CD4-positive, alpha-beta T cell treated with Interleukin-1 beta for 1 hour (primary cell): ENCODE measurements at places on chromosomes 4 and X.
A peak's percentile ranks its signal among the peaks of the same experiment; 100 is the strongest.

DNA sequence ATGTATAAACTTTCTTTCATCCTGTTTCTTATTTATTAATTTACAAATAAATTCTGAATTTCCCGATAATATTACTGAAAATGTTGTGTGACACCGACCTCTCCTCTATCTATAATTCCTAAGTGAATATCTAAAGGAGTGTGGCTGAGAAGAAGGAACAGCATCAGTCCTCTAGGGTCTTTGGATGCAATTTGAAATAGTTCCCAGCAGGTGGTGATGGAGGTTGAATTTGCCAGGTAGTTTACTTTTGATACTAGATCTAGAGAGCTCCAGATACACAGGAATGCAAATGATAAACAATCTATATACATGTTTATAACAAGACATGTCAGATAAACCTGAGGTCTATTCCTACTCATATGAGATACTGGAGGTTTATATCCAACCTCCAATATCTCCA lies 305.4 kb downstream of the PCDH18 start:
- DNase-seq = no peak

DNA sequence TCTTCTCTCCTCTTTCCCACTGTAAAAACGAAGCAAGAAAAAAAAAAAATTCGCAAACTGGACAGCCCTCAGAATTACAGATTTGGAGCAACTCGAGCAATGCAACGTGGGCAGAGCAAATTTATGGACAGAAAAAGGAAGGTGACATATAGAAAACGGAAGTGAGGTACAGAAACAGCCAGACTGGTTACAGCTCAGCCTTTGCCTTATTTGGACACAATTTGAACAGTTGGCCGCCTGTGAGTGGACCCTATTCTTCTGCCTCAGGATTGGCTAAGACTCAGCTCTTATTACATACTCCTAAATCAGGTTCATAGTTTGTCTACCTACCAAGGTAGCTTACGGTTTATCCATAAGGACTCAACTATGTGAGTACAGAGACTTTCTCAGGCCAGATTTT lies 98.8 kb downstream of the SOWAHB start:
- DNase-seq = no peak

GRCh38 chr4:147916351-147916750 lies 184.5 kb downstream of the ARHGAP10 start:
- DNase-seq = no peak

DNA sequence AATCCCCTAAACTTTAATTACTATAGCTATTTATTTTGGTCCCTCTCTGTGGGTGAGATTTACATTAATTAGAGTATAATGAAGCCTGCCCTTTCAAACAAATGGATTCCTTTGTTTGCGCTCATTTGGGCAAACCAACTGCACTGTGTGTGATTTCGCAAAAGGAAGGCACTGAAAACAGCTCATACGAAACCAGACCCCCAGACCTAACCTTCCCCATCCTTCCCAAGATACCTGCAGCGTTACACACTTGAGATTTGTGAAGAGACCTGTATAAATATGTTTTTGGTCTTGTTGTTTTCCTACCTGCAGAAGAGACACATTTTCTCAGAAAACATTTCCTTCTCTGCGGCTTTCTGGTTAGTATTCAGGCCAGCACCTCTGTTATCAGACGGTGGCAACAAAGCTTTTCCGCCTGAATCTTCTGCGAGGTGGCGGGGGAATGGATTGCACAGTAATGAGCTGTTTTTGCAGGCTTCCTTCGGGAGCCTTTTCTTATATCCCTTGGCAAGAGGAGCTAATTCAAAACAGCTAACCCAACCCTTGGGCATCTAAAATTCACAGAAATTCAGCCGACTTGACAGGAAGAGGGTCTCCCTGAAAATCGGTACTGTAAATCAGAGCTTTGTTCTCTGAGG lies 47.6 kb downstream of the CBLL2 start:
- DNase-seq = no peak

- DNase-seq = no peak
Observed at GRCh38 chr4:98612318-98613250, 45.8 kb downstream of the TSPAN5 start.

DNA sequence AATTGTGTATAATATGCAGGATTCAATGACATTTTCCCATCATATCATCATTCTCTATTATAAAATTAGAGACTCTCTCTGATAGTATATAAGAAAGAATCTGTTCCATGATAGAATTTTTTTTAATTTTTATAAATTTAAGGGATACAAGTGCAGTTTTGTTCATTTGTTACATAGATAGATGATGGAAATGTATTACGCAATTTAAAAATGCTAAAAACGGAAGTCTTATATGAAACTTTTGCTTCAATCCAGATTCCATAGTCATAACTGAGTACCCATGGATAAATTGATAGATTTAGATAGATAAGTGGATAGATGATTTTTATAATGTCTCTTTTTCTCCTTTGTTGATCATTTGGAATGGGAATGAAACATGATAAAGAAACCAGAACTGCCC lies 24.9 kb upstream of the MAGEB2 start:
- no peak for DNase-seq

- peak; percentile 62 for DNase-seq
Observed at GRCh38 chr4:110196871-110197528, 1.4 kb downstream of the ELOVL6 start.

GRCh38 chrX:124194901-124195300 lies 137.6 kb upstream of the TEX13D start:
- DNase-seq = no peak

DNA sequence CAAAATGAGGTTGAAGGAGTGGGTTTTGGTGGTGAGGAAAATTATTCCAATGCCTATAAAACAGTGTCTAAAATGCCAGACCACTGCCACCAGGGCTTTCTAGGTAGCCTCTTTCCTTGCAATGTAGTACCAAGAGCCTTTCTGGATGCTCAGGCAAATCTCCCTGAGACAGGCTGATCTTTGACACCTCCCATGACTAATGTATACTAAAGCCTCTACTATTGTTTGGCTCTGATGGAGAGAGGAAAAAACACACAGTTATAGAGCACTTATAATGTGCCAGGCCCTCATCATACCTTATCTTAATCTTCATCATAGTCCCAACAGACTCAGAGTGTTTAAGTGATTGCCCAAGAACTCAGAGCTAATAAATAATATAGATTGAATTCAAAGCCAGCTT lies 5.8 kb downstream of the MTMR8 start:
- DNase-seq = no peak

- DNase-seq = no peak
Observed at GRCh38 chr4:42050516-42051249, 60.4 kb downstream of the SLC30A9 start.

- DNase-seq = no peak
Observed at GRCh38 chr4:86928400-86929255, 6.2 kb upstream of the AFF1 start.

- peak; percentile 34 for DNase-seq
Observed at GRCh38 chrX:40468033-40468846, 112.5 kb upstream of the ATP6AP2 start.

- no peak for DNase-seq
Observed at GRCh38 chr4:88134536-88135355, 23.7 kb downstream of the ABCG2 start.

DNA sequence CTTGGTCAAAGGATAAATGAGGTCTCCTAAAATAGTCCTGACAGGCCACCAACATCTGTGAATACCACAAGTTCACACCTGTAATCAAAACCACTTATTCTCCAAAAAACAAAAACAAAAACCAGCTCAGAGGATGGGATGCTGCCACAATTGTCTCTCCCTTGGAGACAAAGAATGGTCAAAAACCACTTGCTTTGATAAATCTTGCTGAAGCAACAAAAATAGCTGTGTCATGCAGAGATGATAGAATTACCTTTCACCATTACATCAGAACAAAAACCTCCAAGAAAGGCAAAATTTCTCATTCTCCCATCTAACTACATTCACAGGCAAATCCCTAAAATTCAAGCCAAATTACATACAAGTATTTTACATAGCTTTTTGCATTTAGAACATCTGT lies 180.4 kb downstream of the MAML3 start:
- no peak for DNase-seq
